Activated CD4-positive, alpha-beta T cell treated with anti-CD3 and anti-CD28 coated beads, Interleukin-2, amount 50 U/mL, for 1 hour (primary cell): ENCODE measurements at places on chromosomes 7 and 10.

- DNase-seq = no peak
These were observed 33.8 kb downstream of the IL15RA start for GRCh38 chr10:5943536-5943935.

DNA sequence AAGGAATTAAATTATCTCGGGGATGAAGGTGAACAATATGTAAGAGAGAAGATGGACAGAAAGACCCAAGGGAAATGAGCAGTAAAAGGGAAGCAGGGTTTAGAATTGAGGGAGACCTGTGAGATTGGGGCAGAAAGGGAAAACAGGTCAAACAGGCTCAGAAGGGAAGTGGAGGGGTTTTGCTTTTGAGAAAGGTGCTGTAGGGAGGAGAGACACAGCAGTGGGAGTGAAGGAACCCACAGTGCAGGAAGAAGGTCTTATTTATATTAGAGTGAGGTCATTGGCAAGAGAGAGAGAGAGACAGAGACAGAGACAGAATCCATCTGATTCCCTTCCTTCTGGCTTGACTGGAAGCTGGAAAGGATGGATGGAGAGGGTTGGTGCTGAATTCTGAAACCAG lies 3.5 kb upstream of the TCAF1 start:
- no peak for DNase-seq

GRCh38 chr10:95504246-95504691 lies 56.9 kb downstream of the SORBS1 start:
- DNase-seq = no peak

DNA sequence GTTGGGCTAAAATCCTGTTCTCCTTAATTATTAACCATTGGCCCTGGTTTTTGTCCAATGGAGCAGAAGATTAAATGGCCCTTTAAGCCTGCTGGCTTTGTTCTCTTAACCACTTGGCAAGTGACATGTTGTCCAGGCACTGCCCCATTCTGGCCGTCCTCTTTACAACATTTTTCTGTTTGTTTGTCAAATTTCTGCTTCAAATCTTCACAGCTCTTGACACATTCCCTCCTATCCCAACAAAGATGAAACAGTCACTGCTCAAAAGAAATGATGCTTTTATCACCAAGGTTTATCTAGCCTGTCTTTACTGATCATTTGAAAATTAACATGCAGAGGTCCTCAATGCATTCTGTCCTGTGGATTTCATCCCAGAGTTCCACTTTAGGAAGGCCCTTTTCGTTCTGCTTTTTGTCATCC lies 700.4 kb downstream of the KCNMA1 start:
- no peak for DNase-seq

GRCh38 chr10:80465451-80465835 lies 11.3 kb downstream of the TSPAN14 start:
- no peak for DNase-seq

DNA sequence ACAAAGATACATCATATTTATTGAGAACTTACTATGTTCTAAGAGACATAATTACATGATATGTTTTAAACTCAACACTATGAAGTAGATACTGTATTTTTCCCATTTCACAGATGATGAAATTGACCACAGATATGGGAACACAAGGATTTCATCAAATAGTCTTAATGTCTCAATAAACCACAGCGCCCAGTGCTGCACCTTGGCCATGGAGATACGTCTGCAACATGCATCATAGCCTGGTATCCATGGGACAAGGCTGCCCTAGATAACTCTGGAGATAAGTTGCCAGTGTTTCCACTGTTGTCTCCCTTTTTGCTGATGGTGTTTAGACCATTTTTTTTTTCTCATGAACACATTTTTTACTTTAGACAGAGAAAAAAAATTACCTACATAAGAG lies 97.5 kb downstream of the GNAT3 start:
- DNase-seq = no peak

DNA sequence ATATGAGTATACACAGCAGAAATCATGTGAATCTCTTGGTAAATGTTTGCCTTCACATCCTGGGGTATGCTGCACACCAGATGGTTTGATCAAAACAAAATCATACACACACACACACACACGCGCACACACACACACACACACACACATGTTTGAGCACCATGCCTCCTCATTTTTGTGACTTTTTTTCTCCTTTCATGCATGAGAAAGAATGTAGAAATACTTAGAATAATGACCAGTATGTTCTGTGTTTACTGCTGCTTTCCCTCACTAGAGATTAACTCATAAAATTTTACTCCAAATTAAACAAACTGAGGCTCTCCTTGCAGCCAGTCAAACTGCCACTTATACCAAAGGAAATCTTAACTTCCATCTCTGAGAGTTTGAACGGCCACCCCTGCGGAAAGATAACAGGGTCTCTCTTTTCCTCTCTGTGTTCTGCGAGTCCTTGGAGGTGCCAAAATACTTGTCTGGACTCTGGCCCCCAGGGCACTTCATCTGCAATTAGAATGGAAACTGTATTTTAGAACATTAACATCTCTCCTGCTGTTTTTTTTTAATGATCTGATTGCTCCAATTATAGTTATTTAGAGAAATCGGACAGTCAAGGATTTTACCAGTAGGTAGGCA lies 320.8 kb upstream of the NFE2L3 start:
- no peak for DNase-seq

DNA sequence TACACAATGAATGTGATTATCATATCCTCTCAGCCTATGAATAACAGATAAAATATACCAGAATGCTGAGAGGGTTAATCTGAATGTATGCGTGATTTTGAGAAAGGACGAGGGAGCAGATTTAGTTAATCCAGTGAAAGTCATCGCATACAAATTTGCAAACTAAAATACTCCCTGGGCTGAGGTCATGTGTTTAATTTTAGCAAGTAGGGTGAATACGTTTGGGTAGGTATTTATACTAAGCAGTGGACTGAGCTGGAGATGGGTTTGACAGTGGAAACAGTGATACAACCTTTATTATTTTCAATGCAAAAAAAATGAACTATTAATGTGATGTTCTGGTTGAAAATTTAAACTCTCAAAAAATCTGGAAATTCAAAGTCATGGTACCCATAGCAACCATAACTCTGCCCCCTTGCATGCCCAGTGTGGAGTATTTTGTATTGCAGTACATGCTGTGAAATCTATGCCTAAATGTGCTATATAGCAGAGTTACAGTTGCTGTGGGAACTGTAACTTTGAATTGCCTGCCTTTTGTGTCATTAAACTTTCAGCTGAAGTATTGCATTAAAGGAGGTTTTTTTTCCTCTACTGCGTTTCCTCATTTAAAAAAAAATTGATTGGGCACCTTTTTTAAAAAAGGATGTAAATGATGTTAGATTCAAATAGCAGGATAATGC lies 9.5 kb upstream of the ARID5B start:
- no peak for DNase-seq

DNA sequence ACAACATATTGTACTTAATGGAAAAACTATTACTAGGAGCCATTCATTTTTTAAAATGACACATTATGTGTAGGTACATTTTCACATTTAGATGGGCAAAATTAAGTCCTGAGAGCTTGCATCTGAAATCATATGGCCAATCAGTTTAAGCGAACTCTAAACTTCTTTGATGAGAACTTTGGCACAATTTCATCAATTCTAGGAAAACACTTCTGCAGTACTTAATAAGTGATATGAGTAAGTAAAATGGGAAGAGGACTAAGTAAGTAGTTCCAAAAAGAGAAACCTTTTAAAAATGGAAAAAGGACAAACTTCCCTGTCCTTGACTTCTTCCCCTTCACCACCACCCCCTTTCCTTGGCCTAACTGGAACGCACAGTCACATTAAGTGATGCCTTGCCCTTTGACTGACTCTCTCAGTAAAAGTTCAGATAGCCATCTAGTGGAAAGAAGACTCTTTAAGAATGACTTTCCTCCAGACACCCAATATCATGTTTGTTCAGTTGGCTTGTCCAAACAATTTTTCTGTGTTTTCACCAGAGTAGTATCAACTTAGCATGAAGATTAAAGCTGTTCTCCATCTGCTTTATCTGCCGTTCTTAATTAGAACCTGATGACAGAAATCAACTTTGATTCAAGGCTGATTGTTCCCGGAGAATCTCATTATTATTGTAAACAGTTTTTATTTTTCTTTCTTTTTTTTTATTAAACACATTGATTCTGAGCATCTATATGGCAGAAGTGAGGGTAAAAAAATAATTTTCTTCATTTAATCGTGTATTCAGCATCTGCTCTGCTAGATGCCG lies 45.1 kb downstream of the CNNM2 start:
- no peak for DNase-seq

GRCh38 chr10:72855790-72856189 lies 37.7 kb upstream of the OIT3 start:
- DNase-seq = no peak

DNA sequence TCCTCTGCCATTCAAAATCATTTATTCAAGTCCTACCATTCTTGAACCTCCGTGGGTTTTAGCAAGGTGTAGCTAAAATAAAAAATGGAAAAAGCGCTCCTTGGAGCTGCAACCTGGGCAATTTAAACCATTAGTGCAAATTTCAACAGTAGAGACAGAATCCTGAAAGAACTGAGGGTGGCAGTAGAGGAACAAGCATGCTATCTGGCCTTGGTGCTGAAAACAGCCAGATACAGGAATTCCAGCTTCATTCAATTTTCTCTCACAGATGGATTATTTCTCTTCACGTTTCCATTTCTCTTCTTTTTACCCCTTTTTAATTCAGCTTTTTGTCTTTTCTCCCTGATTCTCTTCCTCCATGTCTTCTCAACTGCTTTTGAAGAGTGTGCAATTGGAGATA lies 77.7 kb downstream of the OTUD1 start:
- DNase-seq = no peak

DNA sequence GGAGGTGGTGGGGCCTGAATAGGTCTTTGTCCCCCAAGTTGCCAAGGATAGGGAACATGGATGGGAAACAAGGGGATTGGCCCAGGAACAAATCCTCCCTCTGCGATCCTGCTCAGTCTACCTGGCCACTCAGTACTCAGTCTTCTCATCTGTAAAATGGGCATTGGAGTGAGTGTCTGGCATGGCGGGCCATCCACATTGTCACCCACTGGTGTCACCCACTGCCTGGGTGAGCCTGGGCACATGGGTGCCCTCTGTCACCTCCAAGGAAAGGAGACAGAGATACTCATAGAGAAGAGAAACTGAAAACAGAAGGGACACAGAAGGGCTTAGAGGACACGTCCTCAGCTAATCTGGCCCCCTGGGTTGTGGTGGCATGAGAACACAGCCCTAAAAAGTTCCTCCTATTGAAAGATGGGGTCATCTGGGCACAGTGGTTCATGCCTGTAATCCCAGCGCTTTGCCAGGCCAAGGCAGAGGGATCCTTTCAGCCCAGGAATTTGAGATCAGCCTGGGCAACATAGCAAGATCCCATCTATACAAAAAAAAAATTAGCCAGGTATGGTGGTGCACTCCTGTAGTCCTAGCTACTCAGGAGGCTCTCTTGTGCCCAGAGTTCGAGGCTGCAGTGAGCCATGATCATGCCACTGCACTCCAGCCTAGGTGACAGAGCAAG lies 12.5 kb upstream of the TNRC18 start:
- DNase-seq = no peak

GRCh38 chr7:16189026-16189715 lies 232.2 kb downstream of the CRPPA start:
- DNase-seq = no peak

DNA sequence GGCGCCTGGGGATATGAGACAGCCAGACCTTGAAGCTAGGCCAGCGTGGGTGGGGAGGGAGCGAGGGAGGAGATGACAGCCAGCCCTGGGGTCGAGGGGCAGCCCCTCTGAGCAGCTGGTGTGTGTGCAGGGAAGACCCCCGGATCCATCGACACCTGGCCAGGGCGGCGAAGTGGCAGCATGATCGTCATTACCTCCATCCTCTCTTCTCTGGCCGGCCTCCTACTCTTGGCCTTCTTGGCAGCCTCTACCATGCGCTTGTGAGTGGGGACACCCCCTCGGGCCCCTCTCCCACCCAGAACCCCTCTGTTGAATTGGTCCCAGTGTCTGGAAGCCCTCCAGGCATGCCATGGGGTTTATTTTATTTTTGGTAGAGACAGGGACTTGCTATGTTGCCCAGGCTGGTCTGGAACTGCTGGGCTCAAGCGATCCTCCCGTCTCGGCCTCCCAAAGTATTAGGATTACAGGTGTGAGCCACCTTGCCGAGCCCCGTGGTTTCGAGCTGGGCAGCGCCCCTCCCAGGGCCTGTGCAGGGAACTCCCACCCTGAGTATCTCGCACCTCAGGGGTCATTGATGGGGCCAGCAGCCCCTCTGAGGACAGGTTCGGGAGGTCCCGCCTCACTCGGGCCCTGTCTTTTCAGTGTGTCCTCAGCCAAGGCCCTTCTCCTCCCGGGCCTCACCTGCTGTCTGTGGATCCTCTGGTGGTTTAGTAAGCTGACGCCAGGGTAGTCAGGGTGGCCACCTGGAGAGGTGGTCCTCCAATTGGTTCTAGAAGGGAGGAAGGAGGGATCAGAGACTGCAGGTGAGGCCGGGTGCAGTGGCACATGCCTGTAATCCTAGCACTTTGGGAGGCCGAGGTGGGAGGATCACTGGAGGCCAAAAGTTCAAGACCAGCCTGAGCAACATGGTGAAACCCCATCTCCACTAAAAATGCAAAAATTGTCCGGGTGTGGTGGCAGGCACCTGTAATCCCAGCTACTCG lies 3.8 kb downstream of the UPK3B start:
- no peak for DNase-seq

DNA sequence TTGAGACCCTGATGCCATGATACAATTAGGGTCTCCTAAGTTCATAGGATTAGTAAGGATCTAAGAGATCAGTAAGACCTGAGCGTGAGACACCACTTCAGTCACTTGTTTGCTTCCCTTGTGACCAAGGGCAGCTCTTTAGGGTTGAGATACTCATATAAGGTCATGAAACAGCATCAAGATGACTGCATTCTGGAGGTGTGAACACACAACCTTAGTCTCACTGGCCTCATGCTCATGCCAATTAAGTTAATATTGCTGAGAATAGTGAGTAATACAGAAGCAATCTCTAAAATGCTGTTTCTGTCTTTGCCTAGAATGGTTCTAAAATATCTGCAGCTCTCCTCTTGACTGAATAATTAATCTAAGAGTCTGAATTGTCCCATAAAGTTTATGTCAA lies 39.6 kb upstream of the KLHL7 start:
- no peak for DNase-seq

DNA sequence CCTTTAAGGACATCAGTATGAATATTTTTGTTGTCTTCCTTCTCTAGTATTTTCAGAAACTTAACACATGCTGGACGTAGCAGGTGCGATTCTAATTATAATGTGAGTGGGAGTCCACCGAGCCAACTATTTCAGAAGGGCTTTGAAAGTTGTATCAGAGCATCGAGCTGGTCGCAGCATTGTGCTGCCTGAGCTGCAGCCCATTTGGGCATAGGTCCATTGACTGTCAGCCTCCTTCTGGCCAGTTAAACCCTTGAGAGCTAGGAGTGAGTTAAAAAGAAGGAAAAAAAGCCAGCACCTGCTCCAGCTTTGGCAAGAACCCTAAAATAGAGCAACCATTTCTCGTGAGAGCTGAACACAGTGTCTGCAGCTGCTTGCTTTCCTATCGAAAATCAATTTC lies 47.8 kb downstream of the SLC35G1 start:
- DNase-seq = no peak

- DNase-seq = no peak
These were observed 333.8 kb downstream of the LRMDA start for GRCh38 chr10:75764974-75765788.

- DNase-seq = no peak
These were observed 1.9 kb downstream of the HGF start for GRCh38 chr7:81767926-81768325.
